ENCODE measurements at places on chromosomes 7 and 10.

GRCh38 chr10:131851346-131851745, 49.5 kb upstream of the PPP2R2D start:
- DNase-seq = no peak

DNA sequence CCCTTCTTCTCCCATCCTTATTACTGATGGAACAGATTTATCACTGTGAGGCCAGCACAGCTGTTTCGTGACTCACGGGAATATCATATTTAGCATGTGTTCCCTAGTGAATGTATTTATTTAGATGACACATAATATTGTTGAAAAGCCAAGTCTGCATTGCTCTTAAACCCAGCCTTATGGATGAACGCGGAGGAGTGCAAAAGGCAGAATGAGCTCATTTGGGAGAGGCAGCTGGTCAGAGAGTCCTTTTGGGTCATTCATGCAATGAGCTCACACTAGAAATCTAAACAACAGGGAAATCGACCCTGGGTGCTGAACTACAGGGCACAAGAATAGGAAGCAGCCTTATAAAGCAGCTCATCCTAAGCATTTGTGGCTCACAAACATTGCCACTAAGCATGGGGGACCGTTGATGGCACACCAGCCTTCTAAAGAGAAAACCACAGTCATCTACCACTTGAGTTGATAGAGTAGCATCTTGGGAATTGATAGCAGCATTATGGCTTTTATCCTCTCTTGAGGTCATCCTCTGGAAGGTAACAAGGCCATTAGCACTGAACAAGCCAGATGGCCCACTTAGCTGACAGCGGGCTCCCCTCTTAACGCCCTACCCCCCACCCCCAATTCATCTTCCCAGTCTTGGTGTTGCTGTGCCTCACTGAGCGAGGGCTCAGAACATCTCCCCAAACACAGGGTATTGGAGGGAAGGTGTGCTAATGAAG, 32.9 kb upstream of the SDK1 start:
- no peak for DNase-seq

- no peak for DNase-seq
Observed at GRCh38 chr10:110324805-110325280, 20.1 kb upstream of the SMNDC1 start.

DNA sequence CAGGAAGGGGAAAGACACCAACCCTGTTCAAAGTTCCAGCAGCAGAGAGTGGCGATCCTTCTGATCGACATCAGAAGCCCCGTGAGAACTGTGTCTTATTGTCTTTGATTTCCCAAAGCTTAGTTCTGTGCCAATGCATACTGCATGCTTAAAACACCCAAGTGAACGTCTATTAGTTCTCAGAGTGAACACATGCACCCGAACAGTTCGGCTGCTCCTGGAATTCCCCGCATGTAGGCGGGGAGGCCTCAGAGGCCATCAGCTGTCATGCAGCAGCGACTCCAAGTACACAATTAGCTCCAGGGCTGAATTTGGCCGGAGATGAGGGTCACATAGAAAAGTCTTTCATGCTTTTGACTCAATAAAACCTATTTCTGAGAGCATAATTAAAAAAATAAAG, 276.9 kb downstream of the ZMYND11 start:
- no peak for DNase-seq

GRCh38 chr10:103720328-103720963, 134.9 kb downstream of the SH3PXD2A start:
- no peak for DNase-seq

DNA sequence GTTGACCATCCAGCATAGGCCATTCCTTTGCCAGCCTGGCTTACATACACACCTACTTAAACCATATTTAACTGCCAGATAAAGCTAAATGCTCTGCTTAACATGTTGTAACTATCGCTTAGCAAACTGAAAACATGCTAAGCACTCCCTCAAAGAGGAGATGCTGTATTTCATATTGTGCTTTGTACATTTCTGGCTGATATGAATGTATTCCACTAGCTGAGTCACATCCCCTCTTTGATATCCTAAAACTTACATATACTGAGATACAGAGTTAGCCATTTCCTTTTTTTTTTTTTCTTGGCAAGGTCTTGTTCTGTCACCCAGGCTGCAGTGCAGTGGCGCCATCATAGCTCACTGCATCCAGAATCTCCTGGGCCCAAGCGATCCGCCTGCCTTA, 99.4 kb downstream of the TPST1 start:
- DNase-seq = no peak

DNA sequence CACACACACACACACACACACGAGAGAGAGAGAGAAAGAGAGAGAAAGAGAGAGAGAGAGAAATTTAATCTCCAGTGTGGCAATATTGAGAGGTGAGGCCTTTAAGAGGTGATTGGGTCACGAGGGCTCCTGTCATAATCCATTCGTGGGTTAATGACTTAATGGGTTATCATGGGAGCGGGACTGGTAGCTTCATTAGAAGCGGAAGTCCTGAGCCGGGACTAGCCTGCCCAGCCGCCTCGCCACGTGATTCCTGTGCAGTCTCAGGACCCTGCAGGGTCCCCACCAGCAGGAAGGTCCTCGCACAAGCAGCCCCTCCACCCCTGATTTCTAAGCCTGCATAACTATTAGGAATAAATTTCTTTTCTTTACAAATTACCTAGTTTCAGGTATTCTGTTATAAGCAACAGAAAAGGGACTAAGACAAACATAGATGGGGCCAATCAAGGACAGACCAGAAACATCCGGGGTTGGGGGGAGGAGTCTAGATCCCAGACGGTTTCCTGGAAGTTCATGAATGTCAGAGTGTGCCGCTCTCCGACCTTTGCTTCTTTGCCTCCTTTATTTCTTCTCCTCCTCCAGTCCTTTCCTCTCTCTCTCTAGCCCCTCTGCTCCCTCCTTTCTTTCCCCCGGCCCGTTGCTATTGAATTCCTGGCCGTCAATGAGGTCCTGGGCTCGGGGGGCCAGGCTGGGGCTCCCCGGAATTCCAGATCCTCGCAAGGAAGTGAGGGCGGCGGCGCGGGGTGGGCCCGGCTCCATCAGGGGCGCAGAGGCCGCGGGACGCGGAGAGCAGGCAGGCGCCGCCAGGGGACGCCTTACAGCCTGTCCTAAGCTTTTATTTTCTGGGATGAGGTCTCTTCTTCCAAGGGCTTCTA, 146.8 kb downstream of the CYP26A1 start:
- DNase-seq = no peak

DNA sequence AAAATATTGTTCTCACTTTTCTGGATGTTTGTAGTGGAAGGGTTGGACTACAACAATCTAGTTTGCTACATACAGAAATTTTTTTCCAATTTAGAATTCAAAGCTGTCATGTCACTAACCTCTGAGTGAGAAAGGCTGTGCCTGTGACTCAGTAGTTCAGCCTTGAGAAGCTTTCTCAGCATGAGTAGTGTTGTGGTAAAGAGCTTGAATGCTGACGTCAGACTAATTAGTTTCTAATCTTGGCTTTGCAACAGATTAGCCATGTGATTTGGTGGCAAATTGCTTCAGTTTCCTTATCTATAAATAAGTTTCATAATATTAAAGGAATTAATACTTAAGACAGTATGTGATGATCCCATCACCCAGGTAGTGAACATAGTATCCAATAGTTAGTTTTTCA, 83.8 kb downstream of the ABCA13 start:
- no peak for DNase-seq

GRCh38 chr7:115548756-115549155, 481.8 kb downstream of the TFEC start:
- DNase-seq = no peak

GRCh38 chr7:2099048-2099957, 133.4 kb downstream of the MAD1L1 start:
- DNase-seq = no peak

GRCh38 chr10:5666008-5666840, at the start of gene ASB13:
Gene ASB13, minus strand, starts transcription at chr10:5666595. Its CDS starts 44 bp downstream, at chr10:5666551.
- no peak for DNase-seq

- DNase-seq = no peak
Observed at GRCh38 chr7:102101926-102102325, 184.7 kb upstream of the SH2B2 start.

Measured in effector memory CD8-positive, alpha-beta T cell (primary cell).